ENCODE measurements at places on chromosomes 2 and 18. TPM values are rescaled to one million over a fixed set of nuclear protein-coding genes. Genes with fewer than 3 reads are reported as not detected.

DNA sequence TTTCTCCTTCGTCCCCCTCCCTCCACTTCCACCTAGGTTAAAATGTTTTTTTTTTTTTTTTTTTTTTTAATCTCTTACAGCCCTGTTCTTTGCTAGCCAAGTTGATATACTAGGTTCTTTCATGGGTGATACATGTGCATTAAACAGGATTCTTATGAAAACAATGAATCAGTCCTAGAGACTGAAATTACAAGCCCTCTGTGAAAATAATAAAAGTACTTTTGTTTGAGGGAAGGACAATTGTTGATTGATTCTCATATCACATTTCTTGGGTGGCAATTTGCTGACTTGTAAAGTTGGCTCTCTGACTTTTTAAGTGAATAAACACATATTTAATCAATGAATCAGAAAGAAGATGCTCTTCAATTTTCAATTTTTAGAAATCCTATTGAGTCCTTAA is 639.9 kb downstream of the LRP1B start:
- DNase-seq: no peak

- DNase-seq: no peak
Observed at GRCh38 chr2:58339548-58340243, 98.6 kb upstream of the FANCL start.

- DNase-seq: no peak
Observed at GRCh38 chr2:220034426-220035130, 407.1 kb downstream of the SLC4A3 start.

DNA sequence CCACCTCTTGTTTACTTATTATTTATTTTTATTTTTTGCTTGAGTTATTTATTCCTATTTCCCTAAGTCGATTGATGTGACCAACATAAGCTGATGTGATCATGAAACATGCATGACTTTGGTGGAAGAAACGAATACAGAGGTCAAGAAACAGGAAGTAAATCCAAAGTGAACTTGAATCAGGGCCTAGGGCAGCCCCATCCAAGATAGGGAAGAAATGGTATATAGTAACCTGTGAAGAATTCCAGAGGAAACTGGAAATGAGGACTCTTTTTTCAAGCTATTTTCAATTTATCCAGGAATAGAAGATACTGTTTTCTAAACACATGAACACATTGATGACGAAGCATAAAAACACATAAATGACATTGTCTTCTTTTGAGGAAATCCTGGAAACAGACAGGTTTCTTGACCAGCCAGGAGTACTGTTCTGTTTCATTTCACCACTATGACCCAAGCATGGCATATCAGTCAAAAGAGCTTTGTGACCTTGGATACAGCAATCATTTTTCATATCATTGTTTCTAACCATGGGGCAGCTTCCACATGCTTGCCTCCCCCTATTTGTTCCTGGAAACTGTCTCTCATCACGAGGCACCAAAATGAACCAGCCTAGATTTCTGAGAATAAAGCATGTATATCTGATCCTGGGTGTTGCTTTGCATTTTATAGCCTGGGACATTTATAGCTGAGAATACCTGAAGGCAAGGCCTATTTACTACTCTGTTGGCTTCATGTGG is 9.1 kb upstream of the LCLAT1 start:
- no peak for DNase-seq

- DNase-seq: no peak
Observed at GRCh38 chr18:79239631-79240030, 156.1 kb upstream of the NFATC1 start.

DNA sequence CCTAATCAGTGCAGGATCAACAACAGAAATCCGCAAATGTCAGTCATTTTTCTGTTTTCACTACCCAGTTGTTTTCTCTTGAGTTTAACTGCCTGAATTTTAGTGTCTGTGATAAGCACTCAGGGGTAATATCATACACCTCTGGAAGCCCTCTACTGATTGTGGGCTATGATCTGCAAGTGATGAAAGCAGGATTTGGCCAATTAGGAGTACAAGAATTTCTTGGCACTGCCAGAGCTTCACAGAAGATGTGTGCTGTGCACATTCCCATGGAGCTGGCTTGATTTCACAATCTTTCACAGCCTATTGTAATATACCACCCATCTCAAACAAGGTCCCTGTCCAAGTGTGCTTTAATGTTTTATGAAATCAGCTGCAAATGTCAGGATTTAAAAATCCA is 27.3 kb upstream of the TDRD15 start:
- DNase-seq: no peak

GRCh38 chr2:194826241-194826640 is 830.8 kb upstream of the SLC39A10 start:
- DNase-seq: no peak

DNA sequence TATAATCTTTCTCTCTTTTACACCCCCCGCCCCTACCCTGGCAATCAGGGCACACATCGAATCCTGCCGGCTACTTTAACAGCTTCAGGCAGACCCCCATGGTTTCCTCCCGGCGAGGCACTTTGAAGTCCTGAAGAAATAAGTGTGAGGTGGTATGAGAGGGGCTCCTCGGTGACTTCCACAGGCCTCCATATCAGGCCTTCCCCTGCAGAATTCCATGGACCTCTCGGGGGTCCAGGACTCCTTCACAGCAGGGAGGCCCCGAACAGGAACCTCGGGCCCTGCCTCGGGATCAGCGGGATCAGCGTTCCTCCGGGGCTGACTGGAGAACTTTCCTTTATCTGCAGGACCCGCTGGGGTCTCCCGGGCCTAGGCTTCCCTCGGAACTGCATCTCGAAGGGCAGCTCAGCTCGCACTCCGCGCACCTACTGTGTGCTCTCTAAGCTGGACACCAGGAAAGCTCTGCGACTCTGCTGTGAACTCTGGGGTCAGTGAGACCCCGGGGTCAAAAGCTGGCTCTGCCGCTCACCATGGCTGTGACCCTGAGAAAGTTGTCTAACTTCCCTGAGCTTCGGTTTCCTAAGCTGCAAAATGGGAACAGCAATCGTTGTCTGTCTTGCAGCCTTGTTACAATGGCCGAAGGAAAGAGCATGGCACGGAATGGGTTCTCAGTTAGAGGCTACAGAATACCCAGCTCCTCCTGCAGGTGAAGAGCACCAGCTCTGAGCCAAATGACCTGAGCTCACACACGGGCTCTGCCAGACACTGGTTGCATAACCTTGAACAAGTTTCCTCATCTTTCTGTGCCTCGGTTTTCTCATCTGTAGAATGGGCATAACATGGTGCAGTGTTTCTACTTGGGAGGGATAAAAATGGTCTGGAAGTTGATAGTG is 97.4 kb upstream of the ID2 start:
- DNase-seq: no peak

DNA sequence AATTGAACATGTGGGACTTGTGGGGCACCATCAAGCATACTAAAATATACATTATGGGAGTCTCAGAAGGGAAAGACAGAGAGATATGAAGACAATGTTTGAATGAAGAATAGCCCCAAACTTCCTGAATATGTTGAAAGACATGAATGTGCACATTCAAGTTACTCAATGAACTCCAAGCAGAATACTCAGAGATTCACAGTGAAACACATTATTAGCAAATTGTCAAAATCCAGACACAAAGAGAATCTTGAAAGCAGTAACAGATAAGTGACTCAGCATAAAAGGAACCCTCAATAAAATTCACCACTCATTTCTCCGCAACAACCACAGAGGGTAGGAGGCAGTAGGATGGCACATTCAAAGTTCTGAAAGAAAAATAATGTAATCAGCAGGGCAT is 8.8 kb downstream of the C2orf92 start:
- DNase-seq: no peak

GRCh38 chr18:68150961-68151360 is 563.9 kb downstream of the TMX3 start:
- no peak for DNase-seq

GRCh38 chr2:107712857-107713256 is 113.8 kb upstream of the RGPD4 start:
- DNase-seq: no peak

GRCh38 chr18:57088883-57089282 is 58.0 kb upstream of the BOD1L2 start:
- DNase-seq: no peak

DNA sequence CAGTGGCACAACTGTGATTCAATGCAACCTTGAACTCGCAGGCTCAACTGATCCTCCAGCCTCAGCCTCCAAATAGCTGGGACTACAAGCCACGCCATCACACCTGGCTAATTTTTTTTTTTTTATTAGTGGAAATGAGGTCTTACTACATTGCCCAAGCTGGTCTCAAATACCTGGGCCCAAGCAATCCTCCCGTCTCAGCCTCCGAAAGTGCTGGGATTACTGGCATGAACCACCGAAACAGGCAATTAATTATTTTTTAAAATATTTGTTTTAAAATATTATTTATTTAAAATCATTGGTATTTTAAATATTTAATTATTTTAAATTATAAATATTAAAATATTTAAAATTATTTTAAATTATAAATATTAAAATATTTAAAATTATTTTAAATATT is 24.5 kb downstream of the SRBD1 start:
- DNase-seq: no peak

DNA sequence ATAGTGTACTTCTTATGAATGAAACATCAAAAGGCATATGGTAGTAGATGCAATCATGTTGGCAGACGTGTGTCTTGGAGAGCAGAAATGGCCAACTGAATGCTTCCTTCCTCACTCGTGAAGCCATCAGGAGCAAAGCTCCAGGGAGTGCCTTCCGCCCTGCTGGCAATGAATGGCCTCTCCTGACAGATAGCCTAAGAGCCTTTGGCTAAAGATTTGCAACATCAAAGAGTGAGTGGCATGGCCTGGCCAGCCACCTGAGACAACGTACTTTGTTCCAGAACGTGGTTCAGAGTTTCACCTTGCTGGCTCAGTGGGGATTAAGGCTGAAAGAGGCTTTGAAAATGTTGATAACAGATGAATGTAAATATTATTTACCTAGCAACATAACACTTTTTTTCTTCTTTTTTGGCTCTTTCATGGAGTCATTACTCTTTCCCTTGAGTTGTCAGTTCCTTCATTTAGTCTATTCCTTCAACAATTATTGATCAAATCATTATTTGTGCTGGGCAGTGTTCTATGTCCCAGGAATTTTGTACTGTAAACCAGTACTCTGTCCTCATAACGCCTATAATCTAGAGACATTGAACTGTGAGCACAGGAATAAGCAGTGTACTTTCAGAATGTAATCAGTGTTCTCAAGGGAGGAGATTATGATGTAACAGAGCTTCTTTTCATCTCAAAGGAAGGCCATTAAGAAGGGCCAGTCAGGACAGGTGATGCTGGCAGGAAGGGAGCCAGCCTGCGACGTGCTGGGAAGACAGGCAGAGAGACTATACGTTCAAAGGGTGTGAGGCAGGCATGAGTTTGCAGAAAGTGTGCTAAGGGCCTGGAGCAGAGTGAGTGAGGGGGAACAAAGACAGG is 59.4 kb upstream of the SH3RF3 start:
- DNase-seq: no peak

DNA sequence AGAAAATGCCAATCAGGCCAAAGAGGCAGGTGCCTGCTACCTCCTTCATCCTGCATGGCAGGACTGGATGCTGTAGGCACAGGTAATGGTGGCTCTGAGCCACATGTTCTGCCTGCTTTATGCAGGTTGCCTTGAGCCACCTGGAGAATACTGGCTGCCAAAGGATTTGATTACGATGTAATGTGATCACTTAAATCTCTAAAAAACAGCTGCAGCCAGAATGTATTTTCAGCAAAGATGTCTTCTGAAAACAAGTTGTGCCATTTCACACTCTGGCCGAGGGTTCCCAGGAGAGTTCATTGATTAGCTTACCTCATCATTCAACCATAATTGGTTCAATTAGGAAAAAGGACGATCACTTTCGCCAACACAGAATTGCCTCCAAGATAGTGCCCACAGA is 17.9 kb upstream of the MSGN1 start:
- no peak for DNase-seq

The MFSD6 gene
- 0.63 TPM for total RNA-seq

The RAB6D gene
- not detected for total RNA-seq

The FZD7 gene
- total RNA-seq: 21.8 TPM

The ACMSD gene
- not detected for total RNA-seq

The HOXD4 gene
- total RNA-seq: not detected

All from cardiac muscle cell (in vitro differentiated cells and primary cell).